Kasumi-1 (cell line): ENCODE measurements at places on chromosomes 7 and 10.

- no peak for DNase-seq
These were observed 195.4 kb upstream of the PLXDC2 start for GRCh38 chr10:19620811-19621210.

- DNase-seq = no peak
These were observed 40.6 kb downstream of the MGAM2 start for GRCh38 chr7:142152076-142152475.

GRCh38 chr10:93030409-93030808 is 30.2 kb upstream of the CYP26C1 start:
- DNase-seq = no peak

DNA sequence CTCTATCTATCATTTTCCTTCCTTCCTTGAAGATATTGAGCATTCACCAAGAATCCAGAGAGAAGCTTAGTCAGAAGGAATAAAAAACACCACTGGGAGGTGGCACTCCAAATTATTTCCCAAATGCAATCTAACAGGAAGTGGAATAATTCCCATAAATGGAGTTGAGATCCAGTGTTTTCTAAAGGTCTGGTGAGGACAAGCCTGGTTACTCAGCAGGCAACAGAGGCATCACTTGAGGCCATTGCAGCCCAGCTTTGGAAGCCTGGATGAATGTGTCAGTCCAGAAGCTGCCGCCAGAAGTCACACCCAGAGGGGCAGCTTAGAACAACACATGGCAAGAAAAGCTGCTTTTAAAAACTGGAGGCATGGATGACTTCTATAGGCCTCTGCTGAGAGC is 288.9 kb upstream of the KLF6 start:
- DNase-seq = no peak

GRCh38 chr10:64586934-64587503 is 1065.8 kb downstream of the REEP3 start:
- peak; percentile 15 for DNase-seq

GRCh38 chr10:93435621-93436397 is 46.3 kb downstream of the MYOF start:
- no peak for DNase-seq

DNA sequence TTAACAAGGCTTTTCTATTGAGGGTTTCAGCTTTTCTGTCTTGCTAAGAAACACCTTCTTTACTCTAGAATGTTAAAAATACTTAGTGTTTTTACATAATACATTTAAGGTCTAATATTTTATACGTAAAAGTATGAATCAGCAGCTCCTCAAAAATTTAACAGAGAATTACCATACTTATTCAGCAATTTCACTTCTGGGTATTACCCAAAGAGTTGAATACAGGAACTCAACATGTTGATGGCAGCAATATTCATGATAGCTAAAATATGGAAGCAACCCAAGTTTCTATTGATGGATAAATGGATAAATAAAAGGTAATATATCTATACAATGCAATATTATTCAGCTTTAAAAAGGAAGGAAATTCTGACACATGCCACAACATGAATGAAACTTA is 9.7 kb upstream of the OR13A1 start:
- DNase-seq = no peak

GRCh38 chr7:36635091-36635490 is 89.2 kb downstream of the AOAH start:
- no peak for DNase-seq

- DNase-seq = no peak
These were observed 143.3 kb downstream of the DGKI start for GRCh38 chr7:137703291-137704010.
